ENCODE measurements at places on chromosomes 1 and 21.

- no peak for DNase-seq
Observed at GRCh38 chr1:230682882-230683610, 30.9 kb downstream of the AGT start.

DNA sequence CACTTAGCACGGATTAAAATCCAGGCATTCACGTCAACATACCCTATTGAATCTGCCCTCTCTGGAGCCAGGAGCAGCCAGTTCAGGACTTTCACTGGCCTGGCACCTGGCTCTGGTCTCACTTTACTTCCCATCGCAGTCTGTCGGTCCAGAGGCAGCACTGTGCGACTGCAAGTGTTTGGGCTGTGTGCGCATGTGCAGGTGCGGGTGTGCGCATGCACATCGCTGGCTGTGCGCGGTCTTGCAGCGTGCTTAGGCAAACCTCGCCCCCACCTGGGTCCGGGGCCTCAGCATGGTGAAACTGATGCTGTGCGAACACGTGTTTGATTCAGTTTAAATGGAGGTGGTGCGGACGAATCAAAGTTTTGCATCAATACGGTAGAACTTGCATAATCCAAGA is 38.0 kb downstream of the ATF3 start:
- DNase-seq, result no peak

DNA sequence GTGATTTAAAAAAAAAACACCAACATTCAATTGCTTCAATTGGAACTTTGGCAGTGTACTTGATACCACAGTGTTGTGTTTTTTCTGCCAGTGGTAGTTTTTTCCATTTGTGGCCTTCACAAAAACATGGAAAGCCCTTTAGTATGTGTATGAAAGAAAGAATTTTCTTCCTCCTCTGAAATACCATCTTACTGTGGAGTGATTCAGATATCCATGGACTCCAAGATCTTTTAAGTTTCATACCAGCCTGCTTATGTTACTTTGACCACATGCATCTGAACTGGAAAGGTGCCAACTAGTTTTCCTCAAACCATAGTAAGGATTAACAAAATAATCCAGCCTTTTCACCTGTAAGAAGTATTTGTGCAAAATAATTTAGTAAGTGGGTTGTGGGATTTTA is 3.4 kb downstream of the PPP2R5A start:
- DNase-seq, result no peak

- DNase-seq, result no peak
Observed at GRCh38 chr1:156262461-156263287, 14.8 kb upstream of the PAQR6 start.

- no peak for DNase-seq
Observed at GRCh38 chr1:182065126-182065845, 3.8 kb upstream of the ZNF648 start.

DNA sequence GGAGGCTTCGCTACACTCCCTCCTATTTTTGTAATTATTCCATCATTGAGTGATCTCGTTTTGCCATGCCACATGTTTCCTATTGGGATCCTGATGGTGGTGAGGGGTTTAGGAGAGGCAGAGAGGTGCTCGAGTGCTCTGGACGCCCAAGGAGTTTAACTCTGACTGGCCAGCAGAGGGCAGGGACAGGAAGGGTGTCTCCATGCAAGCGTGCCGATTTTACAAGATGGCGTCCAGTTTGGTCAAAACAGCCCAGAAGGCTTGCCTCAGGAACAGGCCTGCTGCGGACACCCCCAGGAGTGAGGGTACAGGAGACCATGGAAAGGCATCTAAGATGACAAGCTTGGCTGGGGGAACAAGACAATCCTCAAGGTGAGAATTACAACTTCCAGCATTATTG is 33.8 kb upstream of the KCNE2 start:
- DNase-seq, result no peak

DNA sequence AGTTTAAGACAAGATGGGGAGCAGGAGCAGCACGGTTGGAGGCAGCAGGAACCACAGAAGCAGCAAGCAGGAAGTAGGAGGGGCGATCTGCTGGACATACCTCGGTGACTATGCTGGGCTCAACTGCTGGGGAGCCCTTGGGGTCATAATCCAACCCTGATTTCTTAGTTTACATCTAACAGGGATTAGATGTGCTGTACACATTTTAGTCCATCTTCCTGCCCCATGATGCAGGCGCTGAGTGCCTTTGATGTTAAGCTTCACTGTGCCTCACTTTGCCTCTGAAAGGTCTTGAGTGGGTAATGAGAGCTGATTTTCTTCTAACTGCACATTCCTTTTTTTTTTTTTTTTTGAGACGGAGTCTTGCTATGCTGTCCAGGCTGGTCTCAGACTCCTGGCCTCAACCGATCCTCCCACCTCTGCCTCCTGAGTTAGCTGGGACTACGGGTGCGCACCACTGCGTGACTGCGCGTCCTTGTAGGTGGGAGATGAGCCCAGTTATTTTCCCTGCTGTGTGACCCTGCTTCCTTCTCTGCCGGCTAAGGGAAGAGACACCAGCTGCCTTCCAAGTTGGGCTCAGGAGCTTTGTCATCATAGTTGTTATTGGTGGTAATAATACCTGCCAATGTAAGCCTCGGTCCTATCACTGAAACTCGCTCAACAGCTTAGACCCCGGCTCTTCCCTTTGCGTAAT is 1.1 kb upstream of the RCAN3 start:
- DNase-seq, result no peak

- no peak for DNase-seq
Observed at GRCh38 chr21:37758982-37759381, 157.3 kb downstream of the KCNJ6 start.

- no peak for DNase-seq
Observed at GRCh38 chr1:115977499-115978258, 1.4 kb downstream of the SLC22A15 start.

DNA sequence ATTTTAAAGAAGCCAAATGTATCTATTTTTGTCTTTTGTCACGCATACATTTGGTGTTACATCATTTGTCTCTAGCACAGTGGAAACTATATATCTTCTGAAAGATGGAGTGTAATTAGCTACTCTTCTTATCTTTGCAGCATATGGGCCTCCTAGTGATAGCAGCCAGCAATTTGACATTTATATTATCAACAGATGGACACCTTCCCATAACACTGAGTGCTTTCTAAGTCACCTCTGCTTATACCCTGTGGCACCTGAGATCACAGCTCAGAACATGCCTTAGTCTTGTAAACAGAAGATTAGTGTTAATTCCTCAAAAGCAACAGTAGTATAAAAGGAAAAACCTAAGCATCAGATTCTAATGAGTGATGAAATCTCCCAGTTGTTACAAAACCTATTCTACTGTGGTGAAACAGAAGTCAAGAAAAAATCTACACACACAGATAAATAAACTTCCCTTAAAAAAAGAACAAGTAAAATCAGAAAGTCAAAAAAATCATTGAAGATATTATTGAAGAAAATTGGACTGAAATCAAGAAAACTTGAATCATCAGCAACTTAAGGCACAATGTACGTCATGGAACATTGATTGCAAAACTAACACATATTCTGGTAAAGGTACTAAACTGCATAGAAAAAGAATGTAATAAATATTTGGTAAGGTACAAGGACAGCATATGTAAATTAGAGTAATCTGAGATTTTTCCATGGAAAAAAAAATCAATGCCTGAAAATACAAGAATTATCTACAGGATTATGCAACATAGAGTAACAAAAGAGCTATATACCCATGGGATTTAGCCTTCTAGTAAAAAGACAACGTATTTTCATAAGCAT is 61.7 kb downstream of the KCNT2 start:
- no peak for DNase-seq

DNA sequence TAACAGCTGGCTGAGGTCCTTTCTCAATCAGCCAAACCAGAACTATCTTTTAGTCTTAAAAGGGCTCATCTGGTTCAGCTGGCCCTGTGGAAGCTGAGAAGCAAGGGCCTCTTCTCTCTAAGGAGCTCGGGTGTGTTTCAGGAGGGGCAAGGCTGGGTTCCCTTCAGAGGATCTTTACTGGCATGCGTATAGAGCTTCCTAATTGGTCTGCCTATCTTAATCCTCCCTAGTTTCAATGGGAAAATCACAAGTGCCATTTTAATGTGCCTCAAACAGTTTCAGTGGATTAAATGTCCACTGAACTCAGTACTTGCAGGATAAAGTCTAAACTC is 81.5 kb upstream of the LBR start:
- no peak for DNase-seq

DNA sequence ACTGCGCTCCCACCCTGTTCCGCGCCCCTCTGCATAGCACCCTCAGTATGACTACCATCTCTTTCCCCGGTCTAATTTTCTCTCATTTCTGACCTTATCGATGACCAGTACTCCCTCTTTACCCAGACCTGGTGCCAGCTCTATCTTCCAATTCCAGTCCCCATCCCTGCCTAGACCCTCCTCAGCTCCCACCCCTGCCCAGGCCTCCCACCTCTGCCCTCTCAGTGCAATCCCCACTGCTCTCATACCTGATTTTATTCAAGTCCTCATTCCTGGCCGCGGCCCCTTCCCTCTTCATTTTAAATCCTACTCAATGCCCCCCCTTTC is 1.3 kb downstream of the USP24 start:
- DNase-seq, result no peak

DNA sequence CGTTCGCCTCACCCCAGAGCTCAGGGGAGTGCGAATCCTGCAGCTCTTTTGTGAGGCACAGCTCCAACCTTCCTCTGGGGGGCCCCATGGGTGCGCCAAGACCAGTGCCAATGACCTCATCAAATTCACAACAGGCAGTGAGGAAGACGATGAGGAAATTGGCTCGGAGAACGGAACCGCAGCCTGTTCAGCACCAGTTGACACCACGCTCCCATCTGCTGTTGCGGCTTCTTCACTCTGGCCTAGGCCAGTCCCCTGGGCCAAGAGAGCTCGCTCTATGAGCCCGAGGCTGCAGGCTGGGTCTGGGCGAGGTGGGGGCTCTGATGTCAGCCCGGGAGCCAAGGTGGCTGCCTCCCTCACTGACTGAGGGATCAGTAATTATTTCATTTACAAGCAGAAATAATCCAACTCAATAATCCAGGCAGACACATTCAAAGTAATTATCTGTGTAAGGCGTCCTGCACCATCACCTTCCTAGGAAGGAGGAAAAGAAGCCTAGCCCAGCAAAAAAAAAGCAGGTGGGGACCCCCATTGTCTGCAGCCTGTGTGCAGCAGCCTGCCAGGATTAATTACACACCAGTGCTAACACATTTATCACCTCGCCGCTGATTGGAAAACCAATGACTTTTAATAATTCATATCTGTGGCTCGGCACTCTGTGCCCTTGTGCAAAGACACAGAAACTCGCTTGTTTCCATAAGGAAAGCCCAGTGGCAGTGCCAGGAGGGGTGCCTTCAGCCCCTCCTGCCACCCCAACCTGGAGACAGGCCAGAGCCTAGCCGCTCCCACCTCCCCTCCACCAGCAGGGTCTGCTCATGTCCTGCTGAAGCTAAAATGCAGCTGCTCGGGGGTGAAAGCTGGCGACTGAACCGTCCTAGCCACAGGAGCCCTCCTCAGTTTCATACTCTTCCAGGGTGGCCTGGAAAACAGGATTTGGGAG is 1.9 kb downstream of the PLEKHA6 start:
- no peak for DNase-seq

DNA sequence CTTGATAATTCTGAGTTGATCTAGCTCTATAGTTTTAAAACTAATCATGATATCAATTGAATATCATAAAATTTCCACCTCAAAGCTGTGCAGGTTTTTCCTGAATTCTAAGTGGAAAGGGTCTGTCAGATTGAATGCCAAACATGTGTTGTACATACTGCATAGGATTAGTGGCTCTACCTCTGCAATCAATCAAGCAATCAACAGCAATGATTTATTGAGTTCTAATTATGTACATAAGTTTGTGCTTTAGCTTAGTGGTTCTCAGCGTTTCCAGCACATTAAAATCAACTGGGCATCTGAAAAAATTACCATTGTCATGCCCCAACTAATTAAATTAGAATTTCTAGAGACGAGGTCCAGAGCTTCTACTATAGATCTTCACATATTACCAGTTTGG is 251.5 kb downstream of the BACH1 start:
- DNase-seq, result no peak

GRCh38 chr1:226953175-226953800 is 13.2 kb downstream of the COQ8A start:
- DNase-seq, result no peak

DNA sequence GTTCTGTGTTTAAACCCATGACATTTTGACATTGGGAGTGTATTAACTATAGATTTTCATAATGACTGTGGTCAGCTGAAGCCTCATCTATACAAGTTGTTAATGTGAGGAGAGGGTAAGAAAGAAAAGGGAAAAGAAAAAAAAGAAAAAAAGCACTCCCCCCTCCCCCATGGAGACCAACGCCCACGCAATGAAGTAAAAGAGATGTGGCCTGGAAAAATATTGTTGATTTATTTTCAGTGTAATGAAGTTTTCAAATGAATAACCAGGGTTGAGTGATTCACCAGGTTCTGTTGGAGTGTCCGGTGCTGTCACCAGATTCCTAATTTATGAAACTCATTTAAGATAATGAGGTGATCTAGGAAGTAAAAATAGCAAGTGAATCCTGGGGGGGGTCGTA is 4.7 kb downstream of the RNF220 start:
- DNase-seq, result no peak

DNA sequence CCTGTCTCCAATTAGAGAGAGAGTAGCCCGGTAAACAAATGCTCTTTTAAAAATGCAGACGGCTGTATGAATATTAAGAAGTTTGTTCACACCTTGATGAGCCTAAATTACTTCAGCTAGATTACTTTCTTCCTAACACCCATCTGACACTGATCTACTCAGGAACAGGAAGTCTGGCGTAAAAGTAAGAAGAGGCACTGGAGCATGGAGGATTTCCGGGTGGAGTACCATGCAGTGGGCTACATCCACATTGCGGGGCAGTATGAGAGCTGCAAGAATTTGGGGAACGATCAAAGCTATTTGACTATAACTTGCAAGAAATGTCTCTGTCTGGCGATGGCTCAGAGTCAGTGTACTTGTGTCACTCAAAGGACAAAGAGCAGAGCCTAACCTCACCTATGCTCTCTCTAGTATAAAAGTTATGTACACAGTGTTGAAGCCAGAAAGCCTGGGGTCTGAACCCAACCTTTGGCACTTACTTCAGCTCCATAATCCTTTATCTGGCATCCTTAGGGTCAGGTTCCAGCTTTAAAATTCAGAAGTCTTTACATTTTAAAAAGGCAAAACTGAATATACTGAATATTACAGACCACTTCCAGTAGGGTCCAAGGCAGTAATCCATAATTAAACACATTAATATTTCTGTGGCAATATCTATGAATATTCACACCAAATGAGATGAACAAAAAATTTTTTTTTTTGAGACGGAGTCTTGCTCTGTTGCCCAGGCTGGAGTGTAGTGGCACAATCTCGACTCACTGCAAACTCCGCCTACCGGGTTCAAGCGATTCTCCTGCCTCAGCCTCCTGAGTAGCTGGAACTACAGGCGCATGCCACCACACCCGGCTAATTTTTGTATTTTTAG is 7.9 kb upstream of the GNPAT start:
- DNase-seq, result no peak

GRCh38 chr1:223363057-223363855 is 720 bp downstream of the SUSD4 start:
- no peak for DNase-seq
